ENCODE measurements at places on chromosomes 6 and 20.

DNA sequence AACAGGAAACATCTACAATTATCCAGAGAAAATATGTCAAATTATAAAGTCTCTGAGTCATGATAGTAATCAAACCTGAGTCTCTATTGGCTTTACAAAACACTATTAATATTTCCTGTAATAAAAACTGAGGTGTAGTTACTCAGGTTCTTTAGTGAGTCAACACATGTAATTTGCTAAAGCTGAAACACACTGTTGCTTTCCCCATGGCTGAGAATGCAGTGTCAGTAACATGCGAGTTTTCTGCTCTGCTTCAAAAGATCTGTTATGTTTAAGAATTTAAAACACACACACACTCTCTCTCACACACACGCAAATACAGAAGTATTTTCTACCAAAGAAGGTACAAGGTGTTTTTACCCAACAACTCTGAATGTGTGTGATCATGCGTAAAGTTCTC lies 38.6 kb downstream of the ATXN1 start:
- no peak for DNase-seq

DNA sequence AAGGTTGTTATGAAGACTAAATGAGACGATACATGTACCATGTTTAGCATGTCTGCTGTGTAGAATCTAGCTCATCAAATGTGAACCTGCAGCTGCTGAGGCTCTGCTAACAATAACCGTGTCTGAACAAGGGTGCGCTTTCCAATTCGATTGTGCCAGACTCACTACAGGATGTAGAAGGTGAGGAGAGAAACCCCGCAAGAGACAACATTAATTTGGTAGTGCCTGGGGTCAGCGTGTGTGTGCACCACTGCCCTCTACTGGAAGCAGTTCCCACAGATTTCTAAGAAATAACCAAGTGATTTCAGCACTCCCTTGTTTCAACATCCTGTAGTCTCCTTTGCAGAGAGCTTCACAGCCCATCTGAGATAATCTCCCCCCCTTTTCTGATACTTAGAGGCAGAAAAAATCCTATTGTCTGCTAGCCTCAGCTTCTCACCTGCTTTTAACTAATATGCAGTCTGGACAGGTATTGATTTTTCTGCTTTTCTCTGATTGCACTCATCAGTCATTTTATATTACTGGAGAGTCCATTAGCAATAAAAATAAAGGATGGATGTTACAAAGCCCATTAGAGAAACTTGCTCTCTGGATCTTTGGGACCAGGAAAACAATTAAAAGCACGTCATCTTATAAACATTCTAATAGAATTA lies 96.7 kb upstream of the BACH2 start:
- no peak for DNase-seq

DNA sequence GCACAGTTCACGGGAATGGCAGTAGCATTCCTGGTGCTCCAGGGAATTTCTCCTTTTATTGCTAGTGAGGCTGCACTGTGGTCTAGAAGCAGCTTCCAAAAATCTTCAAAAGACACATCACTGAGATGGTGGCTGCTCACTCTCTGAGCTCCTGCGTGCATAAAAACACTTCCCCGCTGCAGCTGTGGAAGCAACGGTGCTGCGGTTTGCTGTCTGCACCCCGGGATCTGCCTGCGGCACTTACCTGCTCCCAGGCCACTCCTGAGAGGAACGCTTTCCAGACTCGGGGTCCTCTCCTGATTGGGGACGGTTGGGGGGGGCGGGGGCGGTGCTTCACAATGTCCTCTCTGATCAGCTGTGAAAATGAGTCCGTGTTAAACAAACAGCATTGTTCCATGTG lies 77.9 kb downstream of the TMEM242 start:
- DNase-seq = no peak

GRCh38 chr20:18922898-18923297 lies 109.3 kb downstream of the SCP2D1 start:
- DNase-seq = no peak

DNA sequence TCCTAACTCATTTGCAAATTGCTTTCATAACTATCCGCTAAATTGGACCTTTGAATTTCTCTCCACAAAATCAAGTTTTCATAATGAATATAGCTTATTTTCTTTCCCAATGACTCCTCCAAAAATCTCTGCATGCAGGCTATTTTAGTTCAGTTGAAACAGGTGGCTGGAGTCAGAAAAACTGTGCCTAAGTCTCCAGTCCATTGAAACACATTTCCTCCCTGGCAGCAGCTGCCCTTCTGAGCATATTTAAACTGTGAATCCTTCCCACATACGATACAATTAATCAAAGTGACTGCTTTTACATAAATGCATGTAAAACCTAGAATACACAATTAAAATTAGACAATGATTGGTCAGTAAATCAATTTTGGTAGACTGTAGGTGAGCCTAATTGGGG lies 344.6 kb upstream of the MARCKS start:
- no peak for DNase-seq

DNA sequence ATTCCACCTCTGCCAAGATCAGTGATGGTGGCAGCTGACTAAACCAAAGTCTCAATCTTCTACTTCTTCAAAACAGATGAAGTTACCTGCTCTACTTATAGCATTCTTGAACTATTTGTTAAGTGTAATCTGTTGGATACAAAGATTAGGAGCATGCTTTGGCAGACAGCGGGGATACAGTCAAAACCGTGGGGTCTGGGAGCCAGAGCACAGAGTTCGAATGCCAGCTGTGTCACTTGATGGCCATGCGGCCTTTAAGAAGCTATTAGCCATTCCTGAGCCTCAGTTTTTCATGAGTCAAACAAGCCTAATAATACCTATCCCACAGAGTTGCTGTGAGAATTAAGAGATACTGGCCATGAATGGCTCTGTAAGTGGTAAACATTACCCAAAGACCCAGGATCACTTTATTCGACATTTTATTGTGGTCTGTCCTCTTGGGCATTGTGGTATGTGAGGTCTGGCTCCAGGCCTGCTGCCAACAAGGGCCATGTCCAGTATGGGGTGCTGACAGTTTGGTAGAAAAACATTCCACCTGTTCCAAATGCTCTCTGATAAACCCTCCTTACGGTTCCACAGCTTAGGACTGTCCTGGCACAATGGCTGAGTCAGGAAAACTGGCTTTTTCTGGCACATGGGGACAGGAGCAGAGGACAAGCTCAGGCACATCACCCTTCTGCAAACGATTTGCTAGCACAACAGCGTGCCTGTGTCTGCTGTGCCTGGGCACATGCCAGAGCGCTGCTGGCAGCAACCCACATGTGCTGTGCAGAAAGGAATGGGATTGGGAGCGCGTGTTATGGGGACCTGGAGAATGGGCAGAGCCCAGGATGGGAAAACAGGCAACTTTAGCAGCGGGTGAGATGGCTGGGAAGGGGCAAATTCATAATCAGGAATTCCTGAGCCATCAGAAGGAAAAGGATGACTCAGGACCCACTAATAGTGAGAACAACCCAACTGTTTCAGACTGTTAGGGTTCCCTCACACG lies 15.7 kb upstream of the FAM83C start:
- no peak for DNase-seq

DNA sequence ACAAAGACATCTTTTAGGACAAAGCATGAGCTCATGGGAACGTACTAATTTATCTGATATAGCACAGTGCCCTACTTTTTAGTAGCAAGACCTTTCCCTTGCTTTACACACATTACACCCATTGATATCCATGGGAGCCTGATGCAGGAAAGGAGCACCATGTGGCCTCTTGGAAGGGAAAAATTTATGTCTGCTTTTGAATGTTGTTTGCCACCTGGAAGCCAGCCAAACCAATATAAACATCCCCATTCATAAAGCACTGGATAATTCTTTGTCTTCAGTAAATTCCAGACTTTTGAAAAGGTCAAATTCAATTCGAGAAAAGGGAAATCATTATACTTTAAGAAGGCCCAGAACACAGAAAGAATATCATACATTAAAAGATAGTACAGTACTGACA lies 152.3 kb upstream of the BEND6 start:
- no peak for DNase-seq

- DNase-seq = no peak
Measured at GRCh38 chr6:69570106-69570505, 226.7 kb downstream of the LMBRD1 start.

DNA sequence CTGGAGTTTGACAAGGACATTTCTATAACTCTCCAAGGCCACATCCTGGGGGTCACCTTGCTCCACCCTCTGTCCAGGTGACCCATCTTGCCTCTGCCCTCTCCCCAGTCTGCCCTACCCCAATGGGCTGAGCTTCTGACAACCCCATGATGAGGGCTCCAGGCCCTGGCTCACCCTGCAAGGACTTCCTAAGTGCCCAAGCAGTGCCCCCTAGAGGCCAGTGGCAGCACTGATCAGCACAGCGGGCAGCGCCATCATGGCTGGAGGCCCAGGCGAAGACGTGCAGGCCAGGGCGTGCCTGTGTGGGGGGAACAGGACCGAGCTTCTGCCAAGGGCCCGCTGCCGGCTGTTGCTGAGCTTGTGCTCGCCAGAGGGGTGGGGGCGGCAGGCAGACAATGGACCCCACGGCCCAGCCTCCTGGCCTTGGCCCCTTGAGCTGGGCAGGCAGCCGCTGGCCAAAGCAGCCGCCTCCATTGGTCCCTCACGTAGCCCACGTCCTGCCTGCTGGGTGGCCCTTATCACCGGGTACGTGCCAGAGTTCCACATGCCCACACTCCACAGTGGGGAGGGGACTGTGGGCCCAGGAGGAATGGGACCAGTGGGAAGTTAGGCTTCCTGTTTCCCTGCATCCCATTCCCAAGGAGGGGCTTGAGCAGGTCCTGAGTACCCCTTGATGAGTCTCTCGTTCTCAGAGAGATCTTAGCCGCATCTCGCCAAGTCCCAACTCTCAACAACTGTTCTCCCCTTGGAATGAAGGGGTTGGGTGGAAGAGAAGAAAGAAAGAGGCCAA lies 64.3 kb downstream of the MRPL14 start:
- DNase-seq = no peak

- DNase-seq = no peak
Measured at GRCh38 chr6:166336847-166337246, 5.5 kb downstream of the SFT2D1 start.

DNA sequence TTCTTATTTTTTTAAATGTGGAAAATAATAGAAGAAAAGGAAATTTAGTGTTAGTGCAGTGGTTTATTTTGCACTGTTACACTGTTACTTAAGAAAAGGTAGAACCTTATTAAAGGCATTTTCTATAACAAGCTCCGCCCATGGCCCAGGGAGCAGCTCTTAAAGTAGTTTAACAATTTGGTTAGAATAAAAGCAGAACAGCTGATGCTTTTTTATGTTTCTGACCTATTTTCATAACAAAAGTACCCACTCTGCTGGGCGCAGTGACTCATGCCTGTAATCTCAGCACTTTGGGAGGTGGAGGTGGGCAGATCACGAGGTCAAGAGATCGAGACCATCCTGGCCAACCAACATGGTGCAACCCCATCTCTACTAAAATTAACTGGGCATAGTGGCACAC lies 32.6 kb downstream of the DSTN start:
- DNase-seq = no peak

- no peak for DNase-seq
Measured at GRCh38 chr6:69704916-69705315, 91.9 kb downstream of the LMBRD1 start.

DNA sequence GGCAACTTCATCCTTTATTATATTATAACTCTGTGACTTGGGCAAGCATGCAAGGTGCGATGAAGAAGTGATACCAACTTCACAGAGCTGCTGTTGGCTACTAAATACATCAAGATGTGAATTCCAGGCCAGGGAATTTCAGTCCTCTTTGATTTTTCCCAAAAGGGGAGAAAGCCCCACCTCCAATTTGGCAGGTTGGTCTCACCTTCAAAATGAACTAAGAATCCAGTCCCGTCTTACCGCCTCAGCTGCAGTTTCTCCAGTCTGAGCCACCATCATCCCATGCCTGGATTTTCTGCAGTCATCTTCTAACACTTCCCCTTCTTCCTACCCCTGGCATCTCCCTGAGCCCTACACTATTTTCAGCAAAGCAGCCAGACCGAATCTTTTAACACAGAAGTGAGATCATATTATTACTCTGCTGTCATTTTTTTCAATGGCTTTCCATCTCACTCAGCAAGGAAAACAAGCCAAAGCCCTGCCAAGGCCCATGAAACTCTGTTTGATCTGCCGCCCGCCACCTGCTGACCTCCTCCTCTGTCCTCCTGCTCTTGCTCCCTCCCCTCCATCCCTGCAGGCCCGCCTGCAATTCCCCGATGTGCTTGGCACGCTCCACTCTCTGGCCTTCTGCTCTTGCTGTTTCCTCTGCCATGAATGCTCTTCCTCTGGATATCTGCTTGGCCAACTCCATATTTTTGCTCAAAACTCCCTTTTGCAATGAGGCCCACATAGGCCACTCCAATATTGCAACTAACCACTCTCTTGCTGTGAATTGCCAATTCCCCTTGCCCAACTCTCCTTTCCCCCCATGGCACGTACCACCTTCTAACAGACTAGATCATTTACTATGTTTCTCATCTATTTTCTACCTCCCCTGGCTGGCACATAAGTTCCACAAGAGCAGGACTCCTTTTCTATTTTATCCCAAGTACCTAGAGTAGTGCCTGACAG lies 46.0 kb upstream of the TAGAP start:
- no peak for DNase-seq

GRCh38 chr6:29764422-29765196 lies 41.4 kb downstream of the HLA-F start:
- DNase-seq = no peak

GRCh38 chr20:12798286-12798685 lies 210.5 kb upstream of the SPTLC3 start:
- no peak for DNase-seq

GRCh38 chr6:92534109-92534508 lies 885.2 kb downstream of the EPHA7 start:
- no peak for DNase-seq

DNA sequence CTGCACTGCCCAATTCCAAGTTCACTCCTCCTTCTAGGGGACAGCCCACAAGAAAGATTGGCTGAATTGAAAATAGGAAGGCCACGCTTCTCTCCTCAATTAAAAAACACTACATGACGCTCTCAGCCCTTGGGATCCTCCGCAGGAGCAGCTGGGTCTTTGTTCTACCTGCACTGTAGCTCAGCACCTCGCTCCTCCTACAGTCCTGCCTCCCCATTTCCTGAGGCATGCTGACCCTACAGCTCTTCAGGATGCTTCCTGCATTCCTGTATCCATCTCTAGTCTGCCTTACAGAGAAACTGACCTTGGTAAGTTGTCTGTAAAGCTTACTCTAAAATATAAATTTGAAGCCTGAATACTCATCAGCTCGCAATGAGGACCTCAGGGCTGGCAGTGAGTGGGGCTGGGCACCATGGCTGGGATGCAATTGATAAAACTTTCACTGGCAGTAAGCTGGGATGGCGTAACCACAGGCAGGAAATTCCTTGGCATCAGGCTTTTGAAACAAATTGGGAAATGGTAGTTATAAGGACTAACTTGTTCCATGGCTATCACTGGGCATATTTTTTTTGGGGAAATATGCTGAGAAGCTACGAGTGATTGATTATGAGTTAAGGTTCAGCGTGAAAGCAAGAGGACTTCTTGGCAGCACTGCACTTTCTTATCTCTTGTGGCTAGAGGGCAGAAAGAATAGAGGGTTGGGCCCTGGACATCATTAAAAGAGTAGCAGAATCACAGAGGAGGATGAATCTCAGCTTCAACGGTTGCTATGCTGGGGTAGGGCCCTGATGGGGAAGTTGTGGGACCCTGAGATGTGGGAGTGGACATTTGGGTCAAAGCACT lies 11.7 kb upstream of the SIRPB1 start:
- DNase-seq = no peak

- DNase-seq = no peak
Measured at GRCh38 chr6:18656506-18656905, 269.4 kb downstream of the RNF144B start.

Measured in esophagus squamous epithelium (tissue), 5 donors.